ENCODE measurements at places on chromosomes 13 and 19.

- DNase-seq: no peak
Measured at GRCh38 chr19:30148039-30148790, 206.2 kb downstream of the URI1 start.

DNA sequence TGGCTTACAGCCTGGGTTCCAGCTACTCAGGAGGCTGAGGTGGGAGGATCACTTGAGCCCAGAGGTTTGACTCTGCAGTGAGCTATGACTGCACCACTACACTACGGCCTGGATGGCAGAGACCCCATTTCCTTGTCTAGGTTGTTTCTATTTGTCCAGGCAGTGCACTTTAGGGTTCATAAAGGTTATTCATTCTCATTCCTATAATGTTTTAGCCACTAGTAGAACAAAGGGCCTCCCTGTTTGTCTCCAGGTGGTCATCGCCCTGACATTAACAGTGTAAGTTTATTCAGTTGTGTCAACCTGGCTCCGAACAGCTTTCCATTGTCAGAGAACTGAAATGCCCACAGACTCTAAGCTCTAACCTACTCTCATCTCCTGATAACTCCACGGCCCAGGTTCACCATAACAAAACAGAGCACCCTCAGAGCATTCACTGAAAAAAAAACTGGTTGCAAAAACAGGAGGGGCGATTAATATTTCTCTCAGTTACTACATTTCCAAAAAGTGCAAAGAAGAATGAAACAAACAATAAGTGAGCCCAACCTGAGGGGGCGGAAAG lies 37.1 kb downstream of the SMAD9 start:
- DNase-seq: no peak

GRCh38 chr13:40756042-40756441 lies 14.9 kb downstream of the MRPS31 start:
- no peak for DNase-seq

GRCh38 chr13:39397896-39398265 lies 205.1 kb downstream of the LHFPL6 start:
- no peak for DNase-seq

- no peak for DNase-seq
Measured at GRCh38 chr13:104632736-104633135, 1566.5 kb upstream of the SLC10A2 start.

DNA sequence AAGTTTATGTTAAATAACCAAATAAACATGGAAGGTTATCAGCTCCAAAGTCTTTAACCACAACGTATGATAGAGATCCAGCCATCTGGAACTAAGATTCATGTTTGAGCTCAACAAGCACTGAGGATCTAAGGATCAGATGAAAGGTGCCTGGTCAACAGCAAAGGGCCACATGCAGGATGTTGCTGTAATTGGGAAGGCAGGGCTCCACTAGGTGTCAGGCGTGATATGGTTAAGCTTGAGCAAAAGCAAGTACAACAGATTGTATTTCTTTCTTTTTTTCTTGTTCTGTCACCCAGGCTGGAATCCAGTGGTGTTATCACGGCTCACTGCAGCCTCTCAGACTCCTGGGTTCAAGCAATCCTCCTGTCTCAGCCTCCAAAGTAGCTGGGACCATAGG lies 12.0 kb downstream of the EBPL start:
- DNase-seq: no peak

GRCh38 chr19:55402509-55402908 lies 5.1 kb downstream of the UBE2S start:
- no peak for DNase-seq

DNA sequence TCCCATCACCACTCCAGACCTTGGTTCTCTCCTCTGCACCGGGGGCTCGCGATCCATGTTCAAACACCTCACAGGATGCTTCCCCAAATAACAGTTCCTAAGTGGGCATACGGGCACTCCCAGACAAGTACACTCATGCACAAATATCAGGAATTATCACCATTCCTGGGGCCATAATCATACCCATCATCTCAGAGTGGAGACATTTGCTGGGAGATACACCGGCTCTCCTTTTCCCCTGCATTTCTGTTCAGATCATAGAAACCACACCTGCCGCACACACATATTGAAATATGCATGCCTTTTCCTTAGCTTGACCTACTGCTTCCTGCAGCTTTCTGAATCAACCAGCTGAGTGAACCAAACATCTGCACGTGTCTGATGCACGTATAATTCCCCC lies 33.9 kb upstream of the MBNL2 start:
- DNase-seq: no peak

DNA sequence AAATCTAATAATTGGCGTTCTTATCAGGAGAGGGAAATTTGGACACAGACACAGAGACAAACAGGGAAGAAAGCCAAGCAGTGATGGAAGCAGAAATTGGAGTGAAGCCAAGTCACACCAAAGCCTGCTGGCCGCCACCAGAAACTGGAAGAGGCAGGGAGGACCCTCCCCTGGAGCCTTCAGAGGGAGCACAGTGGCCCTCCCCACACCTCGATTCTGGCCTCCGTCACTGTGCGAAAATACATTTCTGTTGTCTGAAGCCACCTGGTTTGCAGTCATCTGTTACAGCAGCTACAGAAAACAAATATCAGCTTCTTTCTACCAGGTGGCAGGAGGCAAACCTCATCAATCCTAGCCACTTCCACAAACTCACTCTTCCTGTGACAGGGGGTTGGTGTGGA lies 8.3 kb upstream of the TLE6 start:
- DNase-seq: no peak

GRCh38 chr19:38120471-38121025 lies 103.5 kb downstream of the DPF1 start:
- no peak for DNase-seq

DNA sequence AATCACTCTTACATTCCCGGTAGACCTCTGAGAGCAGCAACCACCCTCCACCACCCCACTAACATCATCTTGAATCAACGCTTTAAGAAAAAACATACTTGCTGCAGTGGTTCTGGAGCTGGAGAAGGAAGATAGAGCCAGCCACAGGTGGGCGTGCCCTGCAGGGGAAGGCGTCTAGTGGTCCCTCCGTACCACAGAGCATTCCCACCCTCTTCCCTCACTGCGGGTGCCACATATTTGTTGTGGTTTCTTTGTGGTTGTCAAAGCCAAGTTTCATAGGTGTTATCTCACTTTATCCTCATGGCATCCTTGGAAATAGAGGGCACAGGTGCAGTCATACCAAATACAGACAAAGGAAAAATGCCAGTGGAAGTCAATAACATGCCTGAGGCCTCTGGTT lies 22.2 kb downstream of the COL4A2 start:
- no peak for DNase-seq
